ENCODE measurements at places on chromosomes 3 and 15. TPM values are rescaled to one million over a fixed set of nuclear protein-coding genes. Genes with fewer than 3 reads are reported as not detected.

DNA sequence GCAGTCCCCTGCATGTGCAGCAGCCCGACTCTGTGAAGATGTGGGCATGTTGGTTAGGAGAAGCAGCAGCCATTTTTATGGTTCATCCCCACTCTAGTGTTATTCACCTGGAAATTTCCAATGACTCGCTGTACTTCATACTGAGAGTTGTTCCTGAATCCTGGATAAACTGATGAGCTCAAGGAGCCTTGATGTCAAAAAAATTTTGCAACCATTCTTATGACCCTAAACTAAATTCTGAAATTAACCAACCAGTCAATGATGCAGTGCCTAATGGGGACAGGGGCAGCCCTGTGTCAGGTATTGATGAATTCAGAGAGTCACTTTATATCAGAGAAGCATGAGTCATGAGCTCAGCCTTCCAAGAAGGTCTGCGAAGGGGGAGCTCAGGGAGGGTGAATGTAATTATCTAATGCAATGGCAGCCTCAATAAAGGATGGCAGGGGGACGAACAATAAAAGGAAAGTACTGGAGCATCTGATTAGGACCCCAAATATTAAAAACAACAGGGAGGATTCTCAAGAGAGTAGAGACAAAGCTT, 108.4 kb upstream of the VEPH1 start:
- no peak for DNase-seq

DNA sequence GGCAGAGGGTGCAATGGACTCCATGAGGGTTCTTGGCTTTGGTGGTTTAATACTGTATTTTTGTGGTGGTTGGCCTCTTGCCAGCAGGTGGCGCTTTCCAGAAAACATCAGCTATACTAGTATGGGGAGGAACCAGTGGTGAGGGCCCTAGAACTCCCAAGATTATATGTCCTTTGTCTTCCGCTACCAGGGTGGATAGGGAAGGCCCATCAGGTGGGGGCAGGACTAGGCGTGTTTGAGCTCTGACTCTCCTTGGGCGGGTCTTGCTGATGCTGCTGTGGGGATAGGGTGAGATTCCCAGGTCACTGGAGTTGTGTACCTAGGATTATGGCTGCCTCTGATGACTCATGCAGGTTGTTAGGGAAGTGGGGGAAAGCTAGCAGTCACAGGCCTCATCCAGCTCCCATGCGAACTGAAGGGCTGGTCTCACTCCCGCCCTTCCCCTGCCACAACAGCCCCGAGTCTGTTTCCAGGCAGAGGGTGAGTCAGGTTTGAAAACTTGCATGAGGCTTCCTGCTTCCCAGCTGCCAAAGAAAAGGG, 357.7 kb downstream of the OTOL1 start:
- no peak for DNase-seq

GRCh38 chr3:121819236-121819635, 15.6 kb downstream of the IQCB1 start:
- DNase-seq, result no peak

DNA sequence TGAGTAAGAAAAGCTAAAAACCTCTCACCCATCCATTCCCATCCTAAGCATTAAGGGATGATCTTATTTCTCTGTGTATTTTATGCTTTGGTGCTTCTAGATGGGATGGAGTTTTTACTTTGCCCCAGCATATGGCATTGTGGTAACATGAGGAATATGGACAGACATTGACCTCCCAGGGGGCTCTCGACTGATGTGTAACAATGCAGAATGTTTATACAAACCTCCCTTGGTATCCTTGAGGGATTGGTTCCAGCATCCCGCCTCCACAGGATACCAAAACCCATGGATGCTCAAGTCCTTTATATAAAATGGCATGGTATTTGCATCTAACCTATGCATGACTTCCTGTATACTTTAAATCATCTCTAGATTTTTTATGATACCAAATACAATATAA, 21.6 kb downstream of the PDIA5 start:
- DNase-seq, result no peak

The SLC24A5 gene
- polyA plus RNA-seq, result 0.41 TPM

The CCDC13 gene
- polyA plus RNA-seq, result 3.5 TPM

GRCh38 chr3:159898147-159898546, 90.5 kb upstream of the IL12A start:
- no peak for DNase-seq

DNA sequence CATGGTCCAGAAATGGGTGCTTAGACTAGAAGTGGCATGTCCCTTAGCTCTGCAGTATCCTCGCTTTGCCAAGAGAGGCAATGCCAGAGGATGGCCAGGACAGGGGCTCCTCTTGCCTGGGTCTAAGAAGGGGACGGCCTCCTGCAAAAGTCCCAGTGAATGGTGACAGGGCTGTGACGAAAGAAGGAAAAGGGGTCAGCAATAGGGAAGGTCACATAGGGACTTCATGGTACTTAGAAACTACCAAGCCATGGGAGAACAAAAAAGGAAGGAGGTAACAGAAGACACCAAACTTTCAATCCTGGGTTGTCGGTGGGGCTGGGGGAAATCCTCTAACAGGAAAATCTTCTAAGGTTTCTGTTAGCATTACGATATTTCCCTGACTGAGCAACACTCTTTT, 36.2 kb upstream of the ATOSA start:
- no peak for DNase-seq

DNA sequence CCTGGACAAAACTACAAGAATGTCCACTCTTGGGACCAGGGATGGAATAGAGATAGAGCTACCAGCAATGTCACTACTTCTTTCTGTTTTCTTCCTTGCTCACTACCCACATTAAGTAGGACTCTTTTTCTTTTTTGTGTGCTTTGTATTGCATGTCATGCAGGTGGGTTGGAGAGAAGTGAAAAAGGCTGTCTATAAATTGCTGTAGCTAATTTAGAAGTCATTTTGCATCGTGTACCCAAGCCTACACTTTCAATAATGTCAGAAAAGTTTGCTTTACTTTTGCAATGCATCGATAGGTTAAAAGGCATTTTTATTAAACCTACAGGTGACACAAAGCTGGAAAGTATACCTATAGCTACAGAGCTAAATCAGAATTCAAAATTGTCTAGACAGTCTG, 58.9 kb downstream of the GTF2E1 start:
- DNase-seq, result no peak

GRCh38 chr15:73972984-73973682, 19.0 kb downstream of the STOML1 start:
- DNase-seq, result peak; percentile 76

DNA sequence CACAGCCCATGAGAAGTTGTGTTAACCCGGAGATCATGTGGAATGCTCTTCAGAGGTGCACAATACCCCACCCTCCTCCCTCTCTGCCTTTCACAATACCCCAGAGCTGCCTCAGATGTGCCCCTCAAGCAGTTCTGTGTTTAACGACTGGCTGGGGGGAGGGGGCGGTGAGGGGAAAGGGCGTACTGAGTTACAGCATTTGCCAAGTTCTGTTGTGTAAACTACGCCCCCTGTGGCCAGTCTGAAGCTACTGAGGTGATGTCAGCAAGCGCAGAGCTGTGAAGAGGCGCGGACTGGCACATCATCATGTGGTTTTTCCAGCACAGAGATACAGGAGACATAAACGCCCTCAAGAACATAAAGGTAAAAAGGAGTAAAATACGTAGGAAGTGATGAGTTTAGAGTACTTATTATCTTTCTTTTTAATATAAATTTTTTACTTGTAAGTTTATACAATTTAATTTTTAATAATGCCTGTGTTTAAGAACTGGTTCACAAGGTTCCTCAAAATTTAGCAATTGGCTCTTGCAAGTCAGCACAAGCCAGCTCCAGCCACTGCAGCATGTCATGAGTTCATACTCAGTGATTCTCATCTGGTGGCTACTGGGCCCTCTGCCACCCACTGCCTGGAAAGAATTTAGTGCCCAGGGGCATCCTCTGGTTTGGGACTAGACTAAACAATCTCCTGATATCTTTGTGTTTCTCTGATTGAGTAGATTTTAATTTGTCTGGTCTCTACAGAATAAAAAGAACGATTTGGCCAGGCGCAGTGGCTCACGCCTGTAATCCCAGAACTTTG, 1.7 kb downstream of the EPB42 start:
- DNase-seq, result no peak

DNA sequence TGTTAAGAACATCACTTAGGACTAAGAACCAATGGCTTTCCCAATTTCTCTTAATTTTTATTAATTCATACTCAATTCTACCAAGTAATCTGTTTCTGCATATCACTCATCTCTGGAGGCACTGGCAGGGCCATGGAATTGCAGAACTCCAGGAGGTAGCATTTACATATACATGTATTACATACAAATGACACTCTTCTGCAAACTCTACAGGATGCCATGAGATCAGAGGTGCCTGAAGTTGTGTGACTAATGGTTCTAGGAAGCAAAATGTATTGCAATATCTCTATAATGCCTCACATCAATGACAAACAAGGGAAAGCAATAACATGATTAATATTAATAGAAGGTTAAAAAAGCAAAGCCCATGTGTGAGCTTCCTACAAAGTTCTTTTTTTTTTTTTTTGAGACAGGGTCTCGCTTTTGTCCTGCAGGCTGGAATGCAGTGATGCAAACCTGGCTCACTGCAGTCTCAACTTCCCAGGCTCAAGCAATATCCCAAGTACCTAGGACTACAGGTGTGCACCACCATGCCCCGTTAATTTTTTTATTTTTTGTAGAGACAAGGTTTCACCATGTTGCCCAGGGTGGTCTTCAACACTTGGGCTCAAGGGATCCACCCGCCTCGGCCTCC, 33.0 kb downstream of the DENND6A start:
- no peak for DNase-seq

DNA sequence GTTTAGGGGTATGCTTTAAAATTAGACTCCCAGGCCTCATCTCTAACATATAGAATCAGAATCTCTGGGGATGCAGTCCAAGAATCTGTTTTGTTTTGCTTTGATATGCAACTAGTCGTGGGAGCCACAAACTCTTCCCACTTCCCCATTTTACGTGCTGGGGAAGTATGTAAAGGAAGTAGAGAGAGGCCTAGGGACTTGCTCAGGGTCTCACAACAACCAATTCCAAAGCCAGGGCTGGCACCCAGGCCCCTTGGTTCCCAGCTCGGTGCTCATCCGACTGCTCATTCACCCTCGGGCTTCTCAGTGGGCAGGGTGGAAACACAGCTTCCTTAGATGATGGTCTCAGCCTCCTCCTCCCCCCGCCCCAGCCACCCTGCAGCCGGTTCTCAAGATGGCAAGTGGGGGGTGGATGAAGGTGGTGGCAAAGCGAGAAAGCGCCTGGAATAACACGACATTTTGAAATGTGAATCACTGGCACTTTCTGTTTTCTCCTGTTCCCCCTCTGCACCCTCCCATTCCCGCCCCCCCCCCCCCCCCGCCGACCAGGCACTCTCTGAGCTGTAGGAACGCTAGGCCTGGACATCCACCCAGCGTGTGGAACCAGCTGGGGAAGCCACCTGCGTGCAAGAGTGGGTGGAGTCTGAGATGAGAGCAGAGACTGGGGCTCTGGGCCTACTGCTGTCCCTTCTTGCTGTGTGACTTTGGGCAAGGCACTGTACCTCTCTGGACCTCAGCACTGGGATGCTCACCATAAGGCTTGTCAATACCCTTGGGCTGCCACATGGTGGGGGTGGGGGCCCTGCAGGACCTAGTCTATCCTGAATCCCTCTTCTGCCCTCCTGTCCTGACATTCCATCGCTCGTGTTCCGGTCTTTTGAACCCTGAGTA, 214.5 kb downstream of the RPLP1 start:
- no peak for DNase-seq

The FGF12 gene
- polyA plus RNA-seq, result 7.0 TPM

DNA sequence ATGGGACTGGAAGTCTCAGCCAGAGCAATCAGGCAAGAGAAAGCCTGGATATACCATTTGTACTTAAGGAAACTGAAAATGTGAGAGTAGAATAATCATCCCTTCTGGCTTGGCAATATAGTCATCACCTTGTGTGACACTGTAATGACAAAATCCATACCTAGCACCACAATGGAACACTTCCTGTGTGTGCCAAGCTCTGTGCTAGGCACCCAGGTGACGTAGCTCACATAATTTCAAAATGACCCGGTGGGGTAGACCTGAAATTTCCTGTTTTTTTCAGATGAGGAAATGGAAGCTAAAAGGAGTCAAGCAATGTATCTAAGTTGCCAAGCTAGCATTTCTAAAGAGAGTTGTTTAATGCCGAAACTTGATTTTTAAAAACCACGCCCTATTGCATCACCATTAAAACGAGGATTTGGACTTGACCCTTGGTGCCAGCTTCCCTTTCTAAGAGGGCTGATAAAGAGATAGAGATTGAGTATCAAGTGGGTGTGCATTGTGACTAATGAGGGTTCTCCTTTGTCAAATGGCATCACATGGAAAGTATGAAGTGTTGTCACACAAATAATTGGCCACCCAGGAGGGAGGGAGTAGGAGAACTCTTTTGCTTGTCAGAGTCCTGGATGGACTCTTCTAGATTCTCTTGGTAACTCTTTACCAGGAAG, 141.3 kb upstream of the PDZRN3 start:
- DNase-seq, result no peak

The SLC30A4 gene
- polyA plus RNA-seq, result 7.5 TPM

The PROK2 gene
- not detected for polyA plus RNA-seq

- DNase-seq, result no peak
Observed at GRCh38 chr15:60905587-60905986, 323.5 kb downstream of the RORA start.

- no peak for DNase-seq
Observed at GRCh38 chr3:66496746-66497145, 4.1 kb downstream of the LRIG1 start.

The NT5DC2 gene
- 189 TPM for polyA plus RNA-seq

The AHSG gene
- polyA plus RNA-seq, result 90.9 TPM

GRCh38 chr3:150874666-150875219, 30.5 kb downstream of the MINDY4B start:
- no peak for DNase-seq

DNA sequence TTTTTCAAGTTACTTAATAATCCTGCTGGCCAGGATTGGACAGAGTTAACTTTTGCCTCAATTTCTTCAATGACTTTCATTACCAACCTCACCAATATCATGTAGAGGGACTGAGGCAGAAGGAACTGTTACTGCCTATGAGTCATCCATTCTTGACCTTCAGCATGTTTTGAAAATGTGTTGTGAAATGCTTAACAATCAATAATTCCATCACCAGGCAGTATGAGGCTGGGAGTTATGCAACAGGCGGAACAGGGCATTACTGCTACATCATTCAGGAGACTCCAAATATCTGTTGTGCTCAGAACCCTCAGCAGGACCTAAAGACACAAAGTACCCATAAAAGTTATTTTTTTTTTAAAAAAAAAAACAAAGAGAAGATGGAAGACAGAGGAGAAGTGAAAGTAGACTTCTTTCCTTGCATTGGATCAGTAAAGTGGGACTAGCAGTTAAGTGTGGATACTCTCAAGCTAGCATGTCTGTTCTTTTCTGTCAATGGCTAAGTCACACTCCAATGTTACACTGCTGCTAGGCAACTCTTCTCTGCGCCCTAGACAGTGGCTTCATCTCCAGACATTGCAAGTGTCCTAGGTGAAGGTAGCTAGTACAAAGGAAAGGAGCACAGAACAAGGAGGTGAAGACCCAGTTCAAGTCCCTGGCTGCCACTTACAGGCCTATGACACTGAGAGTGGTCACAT, 184.9 kb upstream of the LPP start:
- no peak for DNase-seq
